Stimulated activated CD8-positive, alpha-beta memory T cell treated with anti-CD3 and anti-CD28 coated beads, Interleukin-15, amount 100 ng/mL, for 48 hours (primary cell): ENCODE measurements at places on chromosomes 7 and 10.

DNA sequence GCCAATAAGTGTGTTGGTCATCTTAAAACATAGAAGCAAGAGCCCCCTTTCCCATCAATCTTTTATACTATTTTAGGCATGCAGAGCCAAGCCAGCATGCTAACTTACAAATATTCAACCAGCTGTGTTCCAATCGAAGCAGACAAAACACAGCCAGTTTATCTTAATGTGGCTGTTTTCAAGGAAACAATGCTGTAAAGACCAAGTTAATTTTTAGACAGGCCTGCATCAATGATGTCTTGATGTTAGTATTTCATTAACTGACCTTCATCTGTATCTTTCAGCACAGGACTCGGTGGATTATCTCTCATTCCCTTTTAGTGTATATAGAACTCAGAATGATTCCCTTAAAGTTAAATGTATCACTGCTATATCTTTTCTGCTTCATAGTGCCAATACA is 262.0 kb upstream of the ZWINT start:
- DNase-seq, result no peak

DNA sequence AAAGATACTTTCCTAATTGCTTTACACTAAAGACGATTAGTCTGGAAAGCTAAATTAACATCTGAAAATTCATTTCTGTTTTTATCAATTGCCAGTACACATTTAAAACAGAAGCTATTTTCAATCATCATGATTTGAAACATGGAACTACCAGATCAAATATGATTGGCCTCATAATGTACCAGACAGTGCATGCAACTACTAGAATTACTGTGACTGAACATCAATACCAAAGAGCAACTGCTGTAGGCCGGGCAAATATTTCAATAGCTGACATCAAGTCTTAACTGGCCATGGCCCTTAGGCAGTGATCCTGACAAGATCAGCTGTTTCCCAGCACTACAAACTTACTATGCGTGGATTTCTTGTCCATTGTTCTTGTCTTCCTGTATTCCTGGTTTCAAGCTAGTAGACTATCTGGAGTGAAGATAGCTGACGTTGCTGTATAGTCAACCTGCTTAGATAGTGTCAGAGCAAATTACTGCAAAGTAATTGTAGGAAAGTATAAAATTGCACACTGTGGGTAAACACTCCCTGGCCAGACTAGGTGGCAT is 21.7 kb upstream of the WNT16 start:
- DNase-seq, result no peak

DNA sequence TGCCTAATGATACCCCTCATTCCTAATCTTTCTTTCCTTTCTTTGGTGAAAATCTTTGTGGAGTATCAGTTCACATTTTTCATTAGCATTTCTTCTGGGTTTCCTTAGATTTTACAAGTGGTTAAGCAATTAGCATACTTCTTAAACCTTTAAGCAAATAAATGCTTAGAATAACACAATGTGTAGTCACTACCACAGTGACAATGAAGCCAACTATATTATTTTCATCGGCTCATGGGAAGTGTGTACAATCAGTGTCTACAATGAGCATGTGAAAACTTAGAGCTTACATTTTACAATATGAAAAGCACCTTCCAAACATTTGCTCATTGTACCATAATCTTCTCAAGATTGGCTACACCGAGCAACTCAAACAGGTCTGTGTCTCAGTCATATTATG is 176.2 kb upstream of the PLXNA4 start:
- DNase-seq, result no peak

- DNase-seq, result no peak
Observed at GRCh38 chr7:81777697-81778096, 7.8 kb upstream of the HGF start.

DNA sequence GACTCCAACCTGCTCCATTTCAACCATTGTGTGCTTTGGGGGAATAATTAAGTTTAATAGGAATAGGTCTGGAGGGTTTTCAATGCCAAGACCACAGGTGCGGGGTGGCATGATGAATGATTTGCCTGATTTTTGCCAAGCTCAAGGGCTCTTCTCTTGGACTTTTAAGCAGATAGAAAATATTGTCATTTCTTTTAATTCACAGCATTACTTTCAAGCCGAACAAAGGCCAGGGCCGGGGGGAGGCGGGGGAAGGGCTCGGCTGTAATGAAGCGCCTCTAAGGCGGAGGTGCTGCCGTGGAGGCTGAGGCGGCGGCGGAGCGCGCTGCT is 6.5 kb downstream of the PTF1A start:
- no peak for DNase-seq

DNA sequence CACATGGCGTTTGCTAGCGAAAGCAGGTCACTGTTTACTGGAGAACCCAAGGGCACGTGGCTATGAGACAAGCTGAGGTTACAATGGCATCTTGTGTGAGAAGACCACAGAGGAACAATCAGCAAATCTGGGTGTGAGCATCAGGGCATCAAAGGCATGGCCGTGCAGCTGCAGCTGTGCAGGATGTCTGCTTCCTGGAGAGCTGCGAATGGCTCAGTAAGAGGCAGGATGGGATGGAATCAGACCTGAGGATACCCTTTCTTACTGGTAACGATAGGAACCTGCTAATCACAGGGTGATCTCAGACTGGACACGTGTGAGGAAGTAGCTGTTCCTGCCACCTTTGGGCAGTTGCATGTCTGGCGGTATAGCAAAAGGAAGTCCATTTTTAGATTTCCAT is 119.5 kb downstream of the RNF216 start:
- DNase-seq, result no peak

GRCh38 chr10:52598936-52599335 is 173.6 kb downstream of the MBL2 start:
- no peak for DNase-seq

DNA sequence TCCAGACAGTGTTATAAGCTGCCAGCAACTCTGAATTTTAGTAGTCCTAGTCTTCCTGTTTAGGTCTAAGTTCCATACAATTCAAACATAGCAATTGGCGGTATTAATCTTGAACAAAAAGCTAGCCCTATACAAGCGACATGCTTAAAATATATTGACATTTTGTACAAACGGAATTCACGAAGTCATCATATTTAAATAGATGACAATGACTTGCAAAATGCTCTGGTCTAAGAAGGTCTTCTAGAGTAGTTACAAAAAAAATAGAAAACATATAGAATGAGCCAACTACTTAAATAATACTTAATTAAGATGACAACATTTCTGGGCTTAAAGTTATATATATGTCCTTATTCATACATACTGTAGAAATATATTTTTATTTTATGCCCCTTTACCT is 446.6 kb downstream of the ANKRD7 start:
- no peak for DNase-seq

DNA sequence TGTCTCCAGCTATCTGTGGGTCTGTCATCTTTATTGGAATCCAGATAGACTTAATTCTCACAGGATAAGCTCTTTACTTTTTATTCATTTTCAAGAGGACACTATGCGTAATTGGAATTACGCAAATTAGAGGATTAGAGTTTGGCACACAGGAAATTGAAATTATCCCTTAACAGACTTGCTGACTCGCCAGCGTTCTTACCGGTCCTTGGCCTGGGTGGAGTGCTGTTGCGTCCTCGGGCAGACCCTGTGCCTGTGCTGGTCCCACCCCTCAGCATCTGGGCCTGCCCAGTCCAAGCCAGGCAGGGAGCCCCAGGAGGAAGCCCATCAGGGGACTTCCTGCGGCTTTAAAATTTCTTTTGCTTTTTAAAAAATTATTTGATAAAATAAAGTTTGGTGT is 101.8 kb downstream of the MKI67 start:
- DNase-seq, result no peak

- no peak for DNase-seq
Observed at GRCh38 chr10:35959252-35959651, 317.2 kb upstream of the FZD8 start.

- no peak for DNase-seq
Observed at GRCh38 chr7:106120500-106120899, 8.4 kb upstream of the SYPL1 start.

- no peak for DNase-seq
Observed at GRCh38 chr7:127375631-127376030, 16.9 kb downstream of the ZNF800 start.

DNA sequence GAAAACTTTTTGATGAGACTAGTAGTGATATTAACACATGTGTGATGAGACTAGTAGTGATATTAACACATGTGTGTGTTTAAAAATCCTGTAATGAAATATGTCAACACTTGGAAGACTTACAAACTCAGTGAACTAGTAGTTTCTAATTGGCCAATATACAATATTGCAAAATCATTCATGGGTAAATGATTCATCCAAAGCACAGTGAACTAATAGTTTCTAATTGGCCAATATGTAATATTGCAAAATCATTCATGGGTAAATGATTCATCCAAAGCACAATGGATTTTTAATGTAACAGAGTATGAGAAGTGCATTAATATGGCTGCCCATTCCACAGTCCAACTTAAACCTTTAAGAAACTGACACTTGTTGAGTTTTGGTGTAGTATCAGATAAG is 77.8 kb downstream of the ATAD1 start:
- DNase-seq, result no peak

DNA sequence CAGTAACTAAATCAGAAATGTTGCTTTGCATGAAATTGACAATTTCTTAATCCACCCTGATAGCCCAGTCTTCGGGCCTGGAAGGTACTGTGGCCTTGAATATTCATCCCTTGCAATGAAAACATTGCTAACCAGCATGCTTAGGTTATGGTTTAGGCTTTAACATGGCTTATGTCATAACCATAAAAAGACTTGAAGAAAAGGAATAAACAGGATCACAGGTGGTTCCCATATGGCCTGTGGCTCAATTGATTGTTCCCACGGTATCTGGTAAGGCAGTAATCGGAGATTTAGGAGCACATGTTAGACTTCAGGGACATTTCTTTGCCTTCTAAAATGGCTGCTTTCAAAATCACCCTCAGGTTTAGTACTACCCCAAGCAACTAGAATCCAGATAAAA is 139.5 kb downstream of the ST7 start:
- DNase-seq, result no peak

GRCh38 chr7:98553666-98554065 is 63.4 kb upstream of the NPTX2 start:
- no peak for DNase-seq

DNA sequence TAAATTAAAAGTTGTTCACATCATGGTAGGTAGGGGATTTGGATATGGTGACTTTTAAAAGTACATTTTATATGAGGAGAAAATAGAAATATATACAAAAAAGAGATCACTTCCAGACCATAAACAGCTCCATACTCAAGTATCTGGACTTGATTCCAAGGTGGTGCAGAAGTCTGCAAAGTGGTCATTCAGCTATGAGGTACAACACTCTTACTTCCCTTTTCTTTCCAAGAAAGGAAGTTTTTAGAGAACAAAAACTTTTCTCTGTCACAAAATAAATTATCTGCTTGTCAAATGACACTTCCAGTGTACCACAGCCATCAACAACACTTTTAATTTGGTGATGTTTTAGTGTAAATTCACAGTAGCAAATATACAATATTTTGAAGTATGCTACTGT is 1013.5 kb downstream of the GATA3 start:
- DNase-seq, result no peak

DNA sequence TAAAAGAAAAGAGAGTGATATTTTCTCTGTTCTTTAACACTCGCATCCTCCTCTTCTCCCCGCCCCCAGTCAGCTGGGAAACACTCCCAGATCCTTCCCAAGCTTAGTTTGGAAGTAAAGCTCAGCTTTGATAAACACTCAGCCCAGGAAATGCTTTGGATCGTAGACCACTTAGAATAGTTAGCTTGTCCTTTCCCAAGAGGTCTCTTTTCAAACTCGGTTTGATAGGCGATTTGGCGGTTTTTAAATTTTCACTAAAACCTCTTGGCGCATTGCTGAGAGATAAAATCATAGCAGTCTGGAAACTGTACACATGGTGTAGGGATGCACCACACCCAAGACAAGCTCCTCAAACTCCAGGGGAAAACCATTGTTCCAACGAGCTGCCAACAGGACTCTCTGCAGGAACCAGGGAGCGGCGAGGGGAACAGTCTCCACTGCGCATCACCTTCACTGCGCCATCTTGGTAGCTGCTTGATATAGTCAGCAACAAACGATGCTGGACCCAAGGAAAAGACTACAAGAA is 22.3 kb downstream of the SMURF1 start:
- no peak for DNase-seq

GRCh38 chr10:30092151-30092790 is 32.9 kb upstream of the JCAD start:
- no peak for DNase-seq

- DNase-seq, result no peak
Observed at GRCh38 chr10:72171175-72171630, 44.6 kb upstream of the ANAPC16 start.

GRCh38 chr10:12434277-12434676 is 84.9 kb downstream of the CAMK1D start:
- DNase-seq, result no peak

GRCh38 chr10:50216418-50216817 is 34.9 kb downstream of the ASAH2 start:
- no peak for DNase-seq

- DNase-seq, result no peak
Observed at GRCh38 chr7:48171202-48171601, at the start of gene ABCA13. Gene ABCA13, plus strand, starts transcription at chr7:48171458. Its CDS starts 26 bp downstream, at chr7:48171484.

DNA sequence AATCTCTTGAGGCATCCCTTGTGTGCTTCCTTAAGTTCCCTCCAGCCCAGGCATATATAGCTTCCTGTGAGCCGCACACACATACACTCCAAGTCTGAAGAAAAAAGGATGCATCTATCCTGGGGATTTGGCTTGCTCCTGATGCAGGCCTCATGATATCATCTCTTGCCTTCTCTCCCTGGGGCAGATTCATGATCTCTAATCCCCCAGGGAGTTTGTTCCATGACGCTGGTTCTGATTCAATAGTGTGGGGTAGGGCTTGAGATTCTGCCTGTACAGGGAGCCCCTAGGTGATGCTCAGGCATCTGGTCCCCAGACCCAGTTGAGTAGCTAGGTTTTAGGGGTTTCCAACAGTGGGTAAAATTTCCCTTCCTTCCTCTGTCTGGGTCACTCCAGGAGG is 1.5 kb downstream of the PON1 start:
- no peak for DNase-seq

DNA sequence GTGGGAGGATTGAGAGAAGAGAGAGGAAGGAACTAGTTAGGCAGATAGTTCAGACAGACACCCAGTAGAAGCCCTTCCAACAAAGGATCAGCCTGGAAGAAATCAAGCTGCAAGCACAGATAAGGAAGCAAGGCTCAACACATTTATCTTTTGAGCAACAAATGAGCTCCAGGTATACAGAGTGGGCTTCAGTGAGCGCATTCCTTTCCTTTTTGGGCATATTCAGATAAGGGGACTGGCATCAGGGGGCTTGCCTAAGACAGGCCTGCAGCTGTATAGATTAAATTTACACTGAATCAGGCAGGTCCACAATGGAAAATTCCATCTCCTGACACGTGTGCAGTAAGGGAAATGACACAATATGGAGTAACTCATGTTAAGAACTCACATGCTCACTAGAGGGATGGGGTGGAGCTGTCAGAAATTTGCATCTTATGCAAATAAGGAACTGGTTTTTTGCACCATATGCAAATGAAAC is 147.2 kb downstream of the AKR1D1 start:
- DNase-seq, result no peak

DNA sequence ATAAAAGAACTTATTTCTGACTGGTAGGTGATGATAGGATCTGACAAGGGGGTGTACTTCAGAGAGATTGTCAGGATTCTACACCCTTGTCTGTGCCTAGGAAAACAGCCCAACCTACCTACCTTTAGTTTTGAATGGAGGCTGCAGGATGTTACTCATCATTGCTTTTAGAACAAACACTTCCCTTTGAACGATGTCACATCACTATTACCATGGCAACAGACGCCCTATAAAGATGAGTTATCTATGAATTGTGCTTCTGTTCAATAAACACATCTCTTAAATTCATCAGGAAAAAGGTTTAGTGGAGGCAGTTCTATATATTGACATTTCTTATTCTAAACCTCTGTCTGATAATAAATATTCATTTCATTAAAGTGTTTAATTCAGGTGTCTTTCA is 362.4 kb downstream of the CNTNAP2 start:
- DNase-seq, result no peak
